Ovary (tissue), 10 donors: ENCODE measurements at places on chromosomes 7 and 10.

GRCh38 chr7:47378728-47379395 lies 203.0 kb downstream of the TNS3 start:
- no peak for DNase-seq

GRCh38 chr7:143372070-143372469 lies 9.1 kb upstream of the ZYX start:
- no peak for DNase-seq

- DNase-seq: no peak
Observed at GRCh38 chr10:61618388-61618961, 44.3 kb upstream of the CABCOCO1 start.

- no peak for DNase-seq
Observed at GRCh38 chr7:46616636-46617035, 695.6 kb upstream of the IGFBP3 start.
